ENCODE measurements at places on chromosomes 7 and 10. TPM values are rescaled to one million over a fixed set of nuclear protein-coding genes. Genes with fewer than 3 reads are reported as not detected.

The NACAD gene
- polyA plus RNA-seq, result 1.5 TPM

The C10orf62 gene
- polyA plus RNA-seq, result not detected

The CCDC3 gene
- 0.90 TPM for polyA plus RNA-seq

The IRF5 gene
- 0.46 TPM for polyA plus RNA-seq

The COL17A1 gene
- polyA plus RNA-seq, result 0.57 TPM

The SEMA3E gene
- not detected for polyA plus RNA-seq

The TMEM273 gene
- polyA plus RNA-seq, result 1.9 TPM

The MINDY3 gene
- polyA plus RNA-seq, result 5.4 TPM

The SYPL1 gene
- 51.2 TPM for polyA plus RNA-seq

- no peak overlapping the region for H3K4me3 ChIP-seq
- H3K4me1 ChIP-seq, result no peaks in the 10 kb centered on the region
- H3K27ac ChIP-seq, result no peak overlapping the region
- no peaks in the 10 kb centered on the region for H3K36me3 ChIP-seq
Observed at GRCh38 chr10:9268176-9268575, 1213.7 kb downstream of the GATA3 start.

DNA sequence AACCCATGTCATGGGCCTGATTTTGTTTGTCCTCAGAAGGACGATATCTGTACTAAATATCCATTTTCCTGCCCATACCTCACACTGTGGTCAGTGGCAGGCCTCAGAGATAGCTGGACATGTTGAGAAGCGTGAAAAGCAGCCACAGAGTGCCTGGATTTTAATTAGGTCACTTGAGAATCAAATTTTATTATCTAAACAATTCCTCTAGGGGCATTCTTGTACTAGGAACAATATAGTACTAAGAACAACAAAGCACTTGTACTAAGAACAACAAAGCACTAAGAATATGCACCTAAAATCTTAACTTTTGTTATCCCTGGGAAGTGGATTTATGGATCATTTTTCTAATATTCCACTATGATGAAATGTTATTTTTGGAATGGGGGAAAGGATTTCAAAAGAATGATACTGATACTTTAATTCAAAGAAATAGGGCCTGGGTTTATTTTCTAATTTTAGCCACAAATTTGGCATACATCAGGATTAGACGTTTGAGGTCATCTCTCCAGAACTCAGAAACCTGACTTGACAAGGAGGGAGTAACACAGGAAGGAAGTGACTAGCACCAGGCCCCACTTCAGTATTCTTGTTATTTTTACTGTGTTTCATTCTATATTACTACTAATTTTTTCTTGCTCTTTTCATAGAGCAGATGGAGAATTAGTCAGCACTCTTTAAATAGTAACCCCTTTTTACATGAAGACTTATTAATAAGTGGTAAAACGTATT, 112.2 kb downstream of the EXOC4 start:
- peaks cover 26% of the 10 kb centered on the region for H3K4me1 ChIP-seq
- peak overlapping the region; percentile 92 for H3K27ac ChIP-seq
- no peak overlapping the region for H3K4me3 ChIP-seq
- DNase-seq, result peak; percentile 86
- no peaks in the 10 kb centered on the region for H3K27me3 ChIP-seq

DNA sequence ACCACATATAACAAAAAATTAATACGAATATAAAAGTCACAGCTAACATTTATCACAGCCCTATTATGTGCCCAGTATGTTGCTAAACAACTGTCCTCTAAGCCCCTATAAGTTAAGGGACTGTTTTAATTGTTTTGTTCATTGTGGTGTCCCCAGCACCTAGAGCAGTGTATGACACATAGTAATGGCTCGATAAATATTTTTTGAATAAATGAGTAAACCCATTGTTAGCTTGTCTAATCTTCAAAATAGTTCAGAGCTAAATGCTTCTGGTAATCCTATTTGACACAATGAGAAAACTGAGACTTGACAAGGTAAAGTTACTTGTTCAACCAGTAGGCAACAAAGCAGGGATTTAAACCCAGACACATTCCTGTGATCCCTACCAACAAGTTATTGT, 78.4 kb upstream of the NEUROD6 start:
- H3K4me3 ChIP-seq, result no peak overlapping the region
- no peak for DNase-seq
- H3K36me3 ChIP-seq, result no peaks in the 10 kb centered on the region

DNA sequence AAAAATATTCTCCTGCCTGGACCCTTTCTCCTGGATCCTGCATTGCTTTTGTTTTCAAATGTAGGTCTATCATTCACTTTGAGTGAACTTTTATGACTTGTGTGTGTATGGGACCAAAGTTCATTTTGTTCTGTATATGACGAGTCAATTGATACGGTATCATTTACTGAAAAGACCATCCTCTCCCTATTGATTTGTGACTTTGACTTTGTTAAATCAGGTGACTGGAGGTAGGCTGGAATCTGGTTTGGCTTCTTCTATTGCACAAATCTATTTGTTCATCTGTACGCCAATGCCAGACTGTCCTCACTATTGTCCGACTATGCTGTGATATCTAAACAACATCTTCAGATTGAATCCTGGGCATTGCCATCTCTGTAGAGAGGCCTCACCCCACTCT, 5.3 kb upstream of the ARMS2 start:
- peaks cover 17% of the 10 kb centered on the region for H3K4me1 ChIP-seq
- H3K27ac ChIP-seq, result no peak overlapping the region
- H3K4me3 ChIP-seq, result no peak overlapping the region
- H3K27me3 ChIP-seq, result no peaks in the 10 kb centered on the region

DNA sequence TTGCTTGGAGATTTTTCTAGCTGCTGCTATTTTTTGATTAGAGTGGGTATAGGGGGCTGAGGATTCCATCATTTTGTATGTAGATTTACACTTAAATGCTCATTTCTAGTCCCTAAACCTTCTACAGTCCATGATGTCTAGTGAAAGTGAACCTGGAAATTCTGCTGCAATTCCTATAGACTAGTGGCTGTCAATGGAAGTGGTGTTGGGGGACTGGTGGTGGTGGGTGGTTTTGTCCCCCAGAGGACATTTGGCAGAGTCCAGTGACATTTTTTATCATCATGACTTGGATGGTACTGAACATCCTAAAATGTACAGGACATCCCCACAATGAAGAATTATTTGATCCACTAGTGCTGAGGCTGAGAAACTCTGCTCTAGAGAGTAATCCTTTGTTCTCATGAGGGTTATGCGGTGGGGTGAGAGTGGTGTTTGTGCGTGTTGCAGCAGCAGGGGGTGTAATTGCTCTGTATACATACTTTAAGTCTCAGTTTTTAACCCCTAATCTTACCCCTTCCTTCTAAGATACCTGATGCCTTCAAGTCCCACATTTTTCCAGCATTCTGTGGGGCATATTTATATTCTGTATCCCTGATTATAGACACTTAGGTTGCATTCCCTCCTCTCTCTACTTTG, 35.0 kb downstream of the KIF11 start:
- H3K27me3 ChIP-seq, result no peaks in the 10 kb centered on the region
- H3K4me1 ChIP-seq, result no peaks in the 10 kb centered on the region
- H3K27ac ChIP-seq, result no peak overlapping the region
- peak; percentile 24 for DNase-seq
- H3K4me3 ChIP-seq, result no peak overlapping the region
- no peaks in the 10 kb centered on the region for H3K36me3 ChIP-seq

GRCh38 chr7:98362517-98362916, 38.4 kb downstream of the BAIAP2L1 start:
- peaks cover 11% of the 10 kb centered on the region for H3K4me1 ChIP-seq
- H3K4me3 ChIP-seq, result no peak overlapping the region
- H3K27me3 ChIP-seq, result no peaks in the 10 kb centered on the region
- H3K27ac ChIP-seq, result no peak overlapping the region

GRCh38 chr10:71708301-71708703, 11.3 kb downstream of the C10orf105 start:
- no peak overlapping the region for H3K4me3 ChIP-seq
- no peaks in the 10 kb centered on the region for H3K27me3 ChIP-seq
- peak; percentile 54 for DNase-seq
- H3K27ac ChIP-seq, result no peak overlapping the region

DNA sequence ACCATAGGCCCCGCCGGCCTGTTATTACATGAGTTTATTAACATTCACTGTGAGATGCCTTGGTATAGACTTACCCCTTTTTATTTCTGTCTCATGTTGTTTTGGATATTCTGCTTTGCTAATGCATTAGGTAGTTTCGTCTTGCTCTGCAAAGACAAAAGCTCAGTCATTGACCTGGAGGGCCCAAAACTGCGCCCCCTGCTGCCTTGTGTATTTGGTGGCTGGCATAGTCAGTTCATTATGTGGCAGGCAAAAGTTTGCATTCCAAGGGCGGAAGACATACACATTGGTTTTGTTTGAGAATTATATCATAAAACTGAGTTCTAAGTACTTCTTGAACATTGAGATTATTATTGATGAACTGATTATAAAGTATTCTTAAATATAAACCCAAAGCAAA, 372.5 kb downstream of the SDK1 start:
- no peaks in the 10 kb centered on the region for H3K4me1 ChIP-seq
- no peaks in the 10 kb centered on the region for H3K36me3 ChIP-seq
- no peak overlapping the region for H3K4me3 ChIP-seq
- H3K27me3 ChIP-seq, result no peaks in the 10 kb centered on the region

DNA sequence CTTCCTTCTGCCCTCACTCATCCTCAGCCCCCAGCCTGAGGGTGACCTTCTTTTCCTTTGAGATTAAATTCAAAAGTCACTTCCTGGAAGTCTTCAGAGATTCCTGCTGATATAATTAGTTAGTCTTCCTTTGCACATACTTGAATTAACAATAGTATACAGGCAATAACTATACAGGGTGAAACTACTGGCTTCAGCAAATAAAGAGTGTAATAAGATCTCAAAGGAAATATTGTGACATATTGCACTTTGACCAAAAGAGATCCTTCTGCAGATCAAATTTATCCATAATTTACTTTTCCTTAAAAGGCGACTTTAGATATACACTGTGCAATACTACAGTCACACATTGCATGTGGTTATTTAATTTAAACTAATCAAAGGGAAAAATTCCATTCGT, 123.8 kb downstream of the SEMA3A start:
- H3K27me3 ChIP-seq, result no peaks in the 10 kb centered on the region
- peaks cover 9% of the 10 kb centered on the region for H3K4me1 ChIP-seq
- no peak overlapping the region for H3K4me3 ChIP-seq
- DNase-seq, result no peak

GRCh38 chr7:80827239-80827633, 91.6 kb downstream of the SEMA3C start:
- no peaks in the 10 kb centered on the region for H3K4me1 ChIP-seq
- H3K4me3 ChIP-seq, result no peak overlapping the region
- no peak overlapping the region for H3K27ac ChIP-seq
- no peaks in the 10 kb centered on the region for H3K36me3 ChIP-seq
- no peak for DNase-seq
- no peaks in the 10 kb centered on the region for H3K27me3 ChIP-seq

- H3K27ac ChIP-seq, result no peak overlapping the region
- no peaks in the 10 kb centered on the region for H3K4me1 ChIP-seq
- DNase-seq, result no peak
- H3K36me3 ChIP-seq, result no peaks in the 10 kb centered on the region
- no peak overlapping the region for H3K4me3 ChIP-seq
Observed at GRCh38 chr7:112283382-112283910, 77.0 kb downstream of the ZNF277 start.

DNA sequence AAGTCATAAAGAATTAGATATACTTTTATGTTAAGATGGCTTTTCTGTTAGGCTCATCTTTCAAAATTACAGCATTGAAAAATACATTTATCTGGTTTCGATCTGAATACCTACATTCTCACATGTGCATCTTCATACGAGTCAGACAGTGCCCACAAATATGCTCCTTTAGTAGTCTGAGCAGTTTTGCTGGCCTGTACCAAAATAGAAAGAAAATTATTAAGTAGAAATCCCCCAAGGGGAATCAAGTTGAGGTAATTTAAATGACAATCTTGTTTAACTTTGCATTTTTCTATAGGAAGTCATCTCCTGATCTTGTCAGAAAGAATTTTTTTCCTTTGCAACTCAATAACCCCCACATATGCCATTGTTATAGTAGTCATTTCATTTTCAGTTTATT, 287.4 kb upstream of the SEMA3D start:
- H3K27me3 ChIP-seq, result no peaks in the 10 kb centered on the region
- no peak overlapping the region for H3K27ac ChIP-seq
- H3K4me3 ChIP-seq, result no peak overlapping the region
- H3K36me3 ChIP-seq, result no peaks in the 10 kb centered on the region

GRCh38 chr10:32952094-32952493, 5.9 kb downstream of the ITGB1 start:
- no peaks in the 10 kb centered on the region for H3K27me3 ChIP-seq
- DNase-seq, result no peak
- peaks cover 63% of the 10 kb centered on the region for H3K4me1 ChIP-seq
- H3K4me3 ChIP-seq, result no peak overlapping the region
- H3K27ac ChIP-seq, result no peak overlapping the region
